NCI-H146 (cell line): ENCODE measurements at places on chromosomes 5 and 9.

DNA sequence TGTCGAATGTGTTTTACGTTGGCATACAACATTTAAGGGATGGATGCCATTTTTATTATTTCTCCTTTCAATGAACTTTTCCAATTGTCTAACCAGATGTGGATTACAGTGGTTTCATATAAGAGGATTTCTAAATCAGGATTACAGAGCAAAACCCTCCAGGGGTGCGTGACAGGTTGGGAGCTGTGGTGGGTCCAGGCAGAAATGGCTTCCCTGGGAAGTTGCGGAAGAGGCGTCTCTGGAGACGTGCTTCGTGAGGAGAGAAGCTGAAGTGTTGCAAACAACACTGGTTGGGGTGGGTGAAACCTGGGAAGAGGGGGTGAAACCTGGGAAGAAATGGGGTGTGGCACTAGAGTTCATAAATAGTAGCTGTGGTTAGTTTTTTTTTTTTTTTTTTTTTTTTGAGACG lies 4.5 kb upstream of the RPL26L1 start:
- no peak for DNase-seq

GRCh38 chr9:13149454-13149853 lies 130.0 kb downstream of the MPDZ start:
- peak; percentile 4 for DNase-seq

- DNase-seq: no peak
Observed at GRCh38 chr5:99059685-99060084, 130.9 kb upstream of the CHD1 start.

- no peak for DNase-seq
Observed at GRCh38 chr5:43569236-43569746, 12.4 kb upstream of the PAIP1 start.

- peak; percentile 85 for DNase-seq
Observed at GRCh38 chr9:127578952-127579853, 32.9 kb upstream of the STXBP1 start.
